NCI-H1694 treated with DMSO at 0.1 percent for 48 hours (cell line): ENCODE measurements at places on chromosomes 2 and 18.

DNA sequence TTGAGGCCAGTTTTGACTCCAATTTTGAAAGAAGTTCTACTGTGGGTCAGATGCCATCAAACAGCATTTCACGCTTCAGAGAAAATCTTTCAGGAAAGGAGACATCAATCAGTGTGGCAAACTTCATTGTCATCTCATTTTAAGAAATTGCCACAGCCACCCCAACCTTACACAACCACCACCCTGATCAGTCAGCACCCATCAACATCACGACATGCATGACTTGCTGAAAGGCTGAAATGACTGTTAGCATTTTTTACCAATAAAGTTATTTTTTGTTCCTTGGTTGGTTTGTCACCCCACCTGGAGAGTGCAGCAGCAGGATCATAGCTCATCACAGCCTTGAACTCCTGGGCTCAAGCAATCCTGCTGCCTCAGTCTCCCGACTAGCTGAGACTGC is 10.4 kb downstream of the DNAJC10 start:
- DNase-seq = no peak

DNA sequence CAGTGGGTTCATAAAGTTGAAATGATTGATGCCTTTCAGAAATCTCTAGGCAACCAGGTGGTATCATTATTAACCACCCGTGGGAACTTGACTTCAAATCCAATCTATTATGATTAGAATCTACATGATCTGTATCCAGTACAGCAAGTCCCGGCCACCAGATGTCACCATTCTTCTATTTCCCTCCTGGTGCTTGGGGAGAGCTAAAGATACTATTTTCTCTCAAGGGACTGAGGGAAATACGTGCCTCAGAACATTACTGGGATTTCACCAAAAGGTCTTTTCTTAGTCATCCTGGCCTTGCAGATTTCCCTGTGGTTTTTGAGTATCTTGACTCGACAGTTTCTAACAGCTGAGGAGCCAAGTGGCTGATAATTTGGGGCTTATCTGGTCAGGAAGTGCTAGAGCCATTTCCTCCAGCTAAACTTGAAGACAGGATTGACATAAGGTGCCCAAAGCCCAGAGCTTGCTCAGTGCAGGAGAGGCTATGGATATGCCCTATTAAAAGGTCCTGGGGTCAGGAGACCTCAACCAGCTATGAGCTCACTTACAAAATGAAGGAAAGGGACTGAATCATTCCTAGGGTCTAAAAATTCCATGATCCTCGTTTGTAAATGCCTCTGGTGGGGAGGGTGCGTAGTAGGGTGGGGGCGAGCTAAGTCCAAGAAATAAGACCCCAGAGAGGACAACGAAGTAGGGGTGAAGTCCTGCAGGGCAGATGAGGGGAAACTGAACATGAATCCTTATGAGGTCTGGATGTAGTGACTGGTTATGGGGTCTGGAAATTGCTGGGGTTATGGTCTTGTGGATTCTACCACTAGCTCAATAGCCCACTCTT is 135.4 kb upstream of the MGAT5 start:
- peak; percentile 95 for DNase-seq

DNA sequence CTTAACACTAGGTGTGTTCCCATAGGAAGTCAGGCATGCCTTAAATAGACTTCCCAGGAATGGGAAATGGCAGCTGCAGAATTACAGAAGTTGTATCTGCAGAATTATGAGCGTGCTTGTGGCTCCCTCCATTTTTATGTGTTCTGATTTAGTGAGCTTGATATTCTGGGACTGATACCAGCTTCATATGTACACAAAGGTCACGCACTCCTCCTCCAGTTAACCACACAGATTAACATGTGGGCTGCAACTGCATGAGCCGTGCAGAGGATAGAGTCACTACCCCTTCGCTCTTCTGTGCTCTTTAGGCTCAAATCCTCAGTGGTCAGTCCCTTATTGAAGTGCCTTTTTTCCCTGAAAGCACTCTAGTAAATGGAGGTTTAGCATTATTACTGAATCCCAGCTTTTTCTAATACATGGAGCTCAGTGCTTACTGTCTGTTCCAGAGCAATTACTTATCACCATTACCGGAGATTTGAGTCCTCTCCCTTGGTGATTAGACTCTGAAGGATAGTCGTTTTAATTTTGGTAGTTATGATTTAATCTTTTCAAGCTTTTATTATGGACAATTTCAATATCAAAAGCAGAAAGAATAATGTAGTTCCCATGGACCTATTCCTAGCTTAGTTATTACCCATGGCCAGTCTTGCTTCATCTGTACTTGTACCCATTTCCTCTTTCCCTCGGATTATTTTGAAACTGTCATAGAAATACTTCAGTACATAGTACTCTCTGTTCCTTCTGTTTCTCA is 238.3 kb downstream of the PRKCE start:
- DNase-seq = no peak

DNA sequence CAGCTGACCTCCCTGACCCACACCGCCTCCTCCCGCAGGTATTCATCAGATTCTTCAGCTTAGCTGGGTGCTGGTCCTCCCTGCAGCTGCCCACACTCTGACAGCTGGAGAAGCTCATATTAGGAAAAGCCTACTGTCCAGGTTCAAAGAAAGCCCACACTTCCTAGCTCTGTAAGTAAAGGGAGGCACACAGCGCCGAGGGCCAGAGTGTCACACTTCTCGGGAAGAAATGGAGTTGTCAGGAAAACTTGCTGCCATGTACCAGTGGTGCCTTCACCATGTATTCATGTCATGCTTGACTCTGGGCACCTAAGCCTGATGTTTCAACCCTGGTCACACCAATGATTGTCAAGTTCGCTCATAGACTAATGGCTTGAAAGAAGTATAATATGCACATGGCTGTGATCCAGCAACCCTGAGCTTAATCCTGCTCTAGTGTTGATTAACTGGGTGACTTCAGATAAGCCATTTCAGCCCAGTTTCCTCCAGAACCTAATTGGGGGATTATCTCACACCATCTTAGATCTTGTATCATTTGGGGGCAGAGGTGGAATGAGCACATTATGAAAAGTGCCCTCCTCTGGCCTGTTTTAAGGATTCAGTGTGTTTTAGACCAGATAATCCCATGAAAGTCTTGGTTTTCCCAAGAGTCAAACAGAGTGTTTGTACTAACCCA is 180.3 kb upstream of the PARD3B start:
- DNase-seq = no peak

- DNase-seq = peak; percentile 2
Observed at GRCh38 chr2:104412384-104412783, 441.5 kb upstream of the POU3F3 start.

- DNase-seq = no peak
Observed at GRCh38 chr2:67880291-67880761, 182.5 kb downstream of the C1D start.

GRCh38 chr2:109507217-109507616 is 106.5 kb downstream of the SEPTIN10 start:
- no peak for DNase-seq

GRCh38 chr2:96409081-96409819 is 73.7 kb downstream of the NCAPH start:
- peak; percentile 30 for DNase-seq

GRCh38 chr2:64873472-64873924 is 115.7 kb upstream of the SLC1A4 start:
- DNase-seq = peak; percentile 43

GRCh38 chr2:134505446-134505845 is 213.4 kb downstream of the TMEM163 start:
- no peak for DNase-seq

GRCh38 chr2:204264085-204264553 is 281.2 kb upstream of the PARD3B start:
- no peak for DNase-seq

GRCh38 chr18:55401638-55402191 is 186.3 kb downstream of the TCF4 start:
- no peak for DNase-seq

DNA sequence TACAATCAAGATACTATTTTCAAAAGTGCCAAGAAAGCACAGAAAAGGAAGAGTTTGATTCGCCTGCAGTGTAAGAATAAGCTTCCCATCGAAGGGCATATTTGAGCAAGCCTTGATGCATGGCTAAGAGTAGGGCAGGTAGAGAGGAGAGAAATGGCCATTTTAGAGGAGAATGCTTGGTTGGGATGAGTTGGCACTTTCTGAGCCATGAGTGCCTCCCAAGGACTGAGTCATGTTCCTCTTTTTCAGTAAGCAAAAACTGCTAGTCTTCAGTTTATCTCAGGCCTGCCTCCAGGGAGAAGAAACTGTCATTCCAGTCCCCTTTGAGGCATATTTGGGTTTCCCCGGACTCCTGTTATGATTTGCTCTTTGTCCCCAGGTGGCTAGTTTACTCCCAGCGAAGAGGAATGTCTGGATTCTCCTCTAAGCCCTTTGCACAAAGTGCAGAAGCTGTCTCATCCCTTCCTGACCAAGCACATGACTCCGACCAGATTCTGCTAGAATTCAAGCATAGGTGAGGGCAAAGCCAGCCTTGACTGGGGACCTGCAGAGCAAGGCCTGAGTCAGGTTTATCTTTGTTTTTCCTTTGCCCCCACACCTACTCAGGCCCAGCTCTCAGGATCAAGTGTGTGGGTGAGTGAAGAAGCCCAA is 115.2 kb downstream of the TTC32 start:
- no peak for DNase-seq

- DNase-seq = no peak
Observed at GRCh38 chr2:219127037-219127635, 33.5 kb downstream of the NHEJ1 start.

DNA sequence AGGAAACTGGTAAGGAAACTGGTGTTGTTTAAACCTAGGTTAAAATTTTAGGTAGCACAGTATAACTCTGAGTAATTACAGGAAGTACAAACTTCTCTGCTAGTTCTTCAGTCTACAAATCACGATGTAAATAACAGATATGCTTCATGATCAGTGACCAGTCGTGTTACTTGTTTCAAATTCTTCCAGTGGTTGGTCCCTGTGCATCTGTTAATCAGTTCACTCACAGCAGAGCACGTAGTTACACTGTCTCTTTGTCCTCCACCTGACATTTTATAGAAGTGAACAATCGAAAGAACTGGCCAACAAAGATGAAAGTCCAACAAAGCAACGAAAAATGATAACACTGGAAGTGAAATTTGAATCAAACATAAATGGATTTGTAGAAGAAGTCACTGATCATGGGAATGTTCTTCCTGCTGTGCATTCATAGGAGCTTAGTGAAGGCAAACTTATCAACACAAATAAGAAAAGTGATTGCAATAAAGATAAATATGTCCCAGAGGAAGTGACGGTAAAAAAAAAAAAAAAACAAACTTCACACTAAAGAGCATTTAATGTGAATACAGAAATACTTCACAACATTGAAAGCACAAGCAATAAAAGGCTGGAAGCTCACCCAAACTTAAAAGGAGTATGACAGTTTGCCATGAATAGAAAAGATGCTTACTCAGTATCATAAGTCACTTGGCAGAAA is 7.0 kb downstream of the EIF2AK2 start:
- DNase-seq = no peak

DNA sequence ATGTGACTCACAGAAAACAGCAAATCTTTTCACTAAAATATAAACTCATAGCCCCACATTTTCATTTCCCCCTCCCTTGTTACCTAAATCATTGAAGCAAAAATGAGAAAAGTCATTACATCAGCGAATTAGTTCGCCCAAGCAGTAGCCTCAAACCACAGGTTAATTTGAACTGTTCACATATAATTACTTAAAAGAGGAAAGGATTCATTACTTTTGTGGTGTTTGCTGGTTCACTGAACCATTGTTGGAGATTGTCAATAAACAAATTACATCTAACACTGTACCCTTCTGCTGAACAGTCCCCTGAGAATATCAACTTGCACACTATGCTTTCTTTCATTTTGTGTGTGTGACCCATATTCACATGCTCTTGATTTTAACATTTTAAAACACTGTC is 238.7 kb downstream of the ERBB4 start:
- peak; percentile 79 for DNase-seq

GRCh38 chr2:237617587-237617982 is 9.8 kb upstream of the LRRFIP1 start:
- DNase-seq = no peak

DNA sequence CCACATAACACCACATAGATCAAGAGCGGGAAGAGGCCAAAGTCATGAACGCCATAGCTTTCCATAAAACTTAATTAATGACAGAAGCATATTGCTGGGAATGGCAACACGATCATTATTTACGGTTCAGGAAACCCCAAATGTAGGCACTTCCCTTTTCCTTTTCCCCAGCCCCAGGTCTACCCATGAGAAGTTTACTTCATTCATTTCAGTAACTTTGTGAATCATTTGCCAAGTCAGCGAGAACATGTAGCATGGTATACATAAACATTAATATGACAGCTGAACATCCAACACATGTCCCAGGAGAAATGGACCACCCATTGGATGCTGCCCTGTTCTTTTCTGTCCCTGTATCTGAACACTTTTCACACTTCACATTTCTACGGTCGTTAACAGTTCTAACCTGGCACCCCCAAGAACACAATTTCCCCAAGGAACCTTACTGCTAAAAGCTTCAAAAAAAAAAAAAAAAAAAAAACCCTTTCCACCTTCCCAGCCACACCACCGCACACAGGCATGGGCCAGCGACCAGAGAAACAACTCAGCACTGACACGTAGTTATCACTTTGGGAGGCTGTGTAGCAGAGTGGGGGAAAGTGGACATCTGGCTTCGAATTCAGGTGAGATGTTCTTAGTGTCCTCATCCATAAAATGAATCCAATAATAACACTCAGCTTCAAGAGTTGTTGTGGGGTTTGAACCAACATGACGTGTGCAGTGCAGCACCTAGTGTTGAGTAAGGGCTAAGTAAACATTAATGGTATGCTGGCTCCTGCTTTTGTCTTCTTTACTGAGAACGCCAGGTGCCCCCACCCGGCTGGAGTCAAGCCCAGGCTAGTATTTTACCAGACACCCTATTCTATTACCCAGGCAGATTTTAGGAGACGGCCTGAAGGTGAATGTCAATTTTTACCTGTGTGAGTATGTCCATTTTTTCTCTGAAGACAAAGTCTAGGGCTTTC is 371.5 kb downstream of the LNPK start:
- DNase-seq = no peak

DNA sequence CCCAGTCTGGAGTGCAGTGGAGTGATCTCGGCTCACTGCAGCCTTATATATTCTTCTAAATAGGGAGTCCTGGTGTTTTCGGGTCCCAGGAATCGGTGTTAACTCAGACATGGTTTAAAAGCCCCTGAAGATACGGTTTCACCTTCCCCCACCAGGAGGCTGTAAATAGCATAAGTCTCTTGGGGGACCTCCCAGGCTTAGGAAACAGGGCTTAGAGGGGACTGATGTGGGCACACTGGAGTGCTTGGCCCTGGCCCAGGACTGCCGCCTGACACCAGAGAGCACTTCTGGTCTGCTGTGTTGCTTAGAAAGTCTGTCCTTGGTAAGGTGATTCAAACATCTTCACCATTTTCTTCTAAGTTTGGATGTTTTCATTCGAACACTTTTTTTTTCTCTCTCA is 39.7 kb upstream of the MAP4K4 start:
- no peak for DNase-seq
